NCI-H1694 (cell line): ENCODE measurements at places on chromosomes 1 and 21.

- no peak for DNase-seq
Measured at GRCh38 chr1:44553127-44553758, 121.0 kb downstream of the TMEM53 start.

GRCh38 chr21:26795866-26796329 lies 49.3 kb downstream of the ADAMTS1 start:
- DNase-seq: no peak

DNA sequence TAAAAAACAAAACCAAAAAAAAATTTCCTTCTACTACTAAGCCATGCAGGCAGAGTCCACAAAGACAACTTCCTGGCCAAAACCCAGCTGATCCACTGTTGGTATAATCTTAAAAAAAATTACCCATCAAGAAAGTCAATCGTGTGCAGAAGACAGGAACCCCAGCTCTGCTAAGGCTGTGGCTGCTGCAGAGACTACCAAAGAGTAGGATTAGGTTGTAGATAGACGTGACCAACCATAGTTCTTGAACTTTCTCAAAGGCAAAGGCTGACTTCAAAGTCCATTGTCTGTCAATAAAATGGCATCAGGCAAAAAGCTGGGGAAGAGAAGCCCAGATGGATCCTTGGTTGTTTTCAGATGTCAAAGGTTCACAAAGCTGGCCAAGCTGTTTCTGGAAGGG lies 3.4 kb downstream of the PSMB4 start:
- no peak for DNase-seq

DNA sequence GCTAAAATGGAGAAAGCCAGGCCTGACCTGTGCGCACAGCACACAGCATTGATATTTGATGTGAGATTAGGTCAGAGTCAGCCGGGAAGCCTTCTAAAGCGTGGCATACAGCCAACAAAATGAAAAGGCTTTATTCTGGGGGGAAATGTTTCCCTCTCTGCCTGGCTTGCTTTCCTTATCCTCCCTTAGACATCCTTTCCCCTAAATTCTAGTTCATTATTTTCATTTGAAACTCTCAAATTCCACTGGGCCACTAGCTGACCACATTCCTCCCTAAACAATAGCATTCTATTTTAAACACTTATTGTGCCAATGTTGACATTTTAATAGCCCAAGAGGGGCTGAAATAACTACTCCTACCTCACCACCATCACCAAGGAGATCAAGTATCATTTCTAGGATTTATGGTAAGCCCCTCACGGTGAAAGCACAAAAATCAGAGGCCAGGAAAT lies 49.4 kb downstream of the LEPR start:
- no peak for DNase-seq

- DNase-seq: no peak
Measured at GRCh38 chr21:29212446-29212845, 82.0 kb downstream of the MAP3K7CL start.

- no peak for DNase-seq
Measured at GRCh38 chr1:2046174-2046917, 3.9 kb upstream of the PRKCZ start.

GRCh38 chr1:66493731-66494130 lies 40.2 kb upstream of the SGIP1 start:
- DNase-seq: no peak

DNA sequence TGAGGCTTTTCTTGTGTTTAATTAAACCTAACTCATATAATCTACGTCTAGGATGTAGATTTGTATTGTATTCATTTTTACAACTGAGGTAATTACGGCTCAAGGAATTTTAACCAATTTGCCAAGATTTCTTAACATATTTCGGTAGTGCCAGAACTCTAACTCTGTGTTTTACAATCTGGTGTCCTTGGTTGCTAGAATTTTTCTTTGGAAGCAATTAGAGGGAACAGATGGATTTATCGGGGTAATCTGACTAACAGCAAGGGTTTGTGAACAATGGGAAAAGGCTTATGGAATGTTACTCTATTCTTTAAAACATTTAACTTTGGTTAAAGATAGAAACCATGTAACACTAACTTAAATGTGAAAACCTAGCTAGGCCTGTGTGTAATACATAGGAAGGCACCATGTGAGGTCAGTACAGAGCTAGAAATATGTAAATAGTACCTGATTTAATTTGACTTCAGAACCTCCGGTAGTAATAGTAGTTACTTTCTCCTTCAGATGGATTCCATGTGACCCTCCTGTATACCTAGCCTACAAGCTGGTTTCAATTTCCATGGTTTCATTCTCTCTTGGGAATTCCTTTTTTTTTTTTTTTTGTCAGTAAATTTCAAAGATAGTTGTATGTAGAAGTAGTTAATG lies 1.2 kb downstream of the MTF2 start:
- peak; percentile 56 for DNase-seq

DNA sequence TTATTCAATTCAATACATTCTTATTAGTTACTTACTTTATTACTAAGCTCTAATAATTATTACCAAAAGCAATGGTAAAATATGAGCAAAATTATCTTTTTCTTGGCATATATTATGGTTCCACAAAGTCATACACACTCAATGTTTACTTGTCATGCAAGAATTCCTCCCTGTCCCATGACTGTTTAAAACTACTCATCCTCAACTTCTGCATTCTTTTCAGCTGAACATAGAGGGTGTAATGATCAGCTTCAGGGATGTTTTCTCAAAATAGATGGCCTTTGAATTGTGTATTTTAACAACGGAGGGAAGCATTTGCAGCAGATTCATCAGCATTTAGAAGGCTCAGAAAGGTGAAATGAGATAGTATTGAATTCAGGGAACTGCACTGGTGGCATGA lies 499.0 kb downstream of the RWDD3 start:
- DNase-seq: no peak

DNA sequence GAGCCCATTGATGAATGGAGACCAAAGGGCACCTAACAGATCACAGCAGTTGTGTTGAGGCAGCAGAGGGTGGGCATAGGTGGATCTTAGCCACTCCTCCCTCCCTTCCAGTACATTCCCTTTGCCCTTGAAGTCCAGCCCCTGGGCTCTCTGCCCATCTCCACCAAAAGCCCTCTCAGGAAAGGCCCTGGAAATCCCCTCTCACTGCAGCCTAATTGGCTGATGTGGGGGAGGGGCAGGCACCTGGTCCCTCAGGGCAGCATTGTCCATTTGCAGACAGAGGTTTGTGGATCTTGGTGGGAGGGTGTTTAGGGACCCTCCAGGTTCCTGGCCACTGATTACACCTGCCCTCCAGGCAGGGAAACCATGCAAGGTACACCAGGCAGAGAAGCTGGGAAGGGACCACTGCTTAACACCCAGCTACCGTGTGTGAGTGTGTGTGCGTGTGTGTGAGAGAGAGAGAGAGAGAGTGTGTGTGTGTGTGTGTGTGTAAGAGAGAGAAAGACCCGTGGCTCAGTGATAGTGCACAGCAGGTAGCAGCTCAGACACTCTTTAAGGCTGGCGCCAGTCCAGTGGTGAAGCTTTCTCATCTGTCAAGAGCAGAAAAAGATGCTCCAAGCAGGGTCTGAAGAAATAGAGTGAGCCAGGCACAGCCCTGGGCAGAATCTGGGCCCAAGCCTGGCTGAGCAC lies 71.1 kb downstream of the MATN1 start:
- DNase-seq: no peak

- no peak for DNase-seq
Measured at GRCh38 chr1:243474136-243474881, 218.5 kb downstream of the SDCCAG8 start.

- no peak for DNase-seq
Measured at GRCh38 chr1:224879162-224879803, 50.2 kb upstream of the DNAH14 start.

- DNase-seq: no peak
Measured at GRCh38 chr1:25485536-25486411, 55.1 kb downstream of the MACO1 start.

DNA sequence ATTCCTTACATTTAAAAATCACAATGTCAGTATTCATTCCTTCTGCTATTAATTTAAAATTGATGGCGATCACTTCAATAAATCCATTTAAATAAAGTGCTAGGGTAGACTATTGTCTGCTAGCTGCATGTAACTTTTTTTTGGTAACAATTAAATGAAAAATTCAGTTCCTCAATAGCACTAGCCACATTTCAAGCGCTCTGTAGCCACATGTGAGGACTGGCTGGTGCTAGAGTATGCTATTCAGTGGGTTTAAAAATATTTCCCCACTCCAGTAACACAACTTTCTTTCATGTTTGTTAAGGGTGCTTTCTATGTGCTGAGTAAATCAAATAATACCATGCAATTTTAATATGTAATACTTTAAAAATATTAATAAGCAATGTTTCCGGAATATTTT lies 108.2 kb downstream of the LTN1 start:
- no peak for DNase-seq

DNA sequence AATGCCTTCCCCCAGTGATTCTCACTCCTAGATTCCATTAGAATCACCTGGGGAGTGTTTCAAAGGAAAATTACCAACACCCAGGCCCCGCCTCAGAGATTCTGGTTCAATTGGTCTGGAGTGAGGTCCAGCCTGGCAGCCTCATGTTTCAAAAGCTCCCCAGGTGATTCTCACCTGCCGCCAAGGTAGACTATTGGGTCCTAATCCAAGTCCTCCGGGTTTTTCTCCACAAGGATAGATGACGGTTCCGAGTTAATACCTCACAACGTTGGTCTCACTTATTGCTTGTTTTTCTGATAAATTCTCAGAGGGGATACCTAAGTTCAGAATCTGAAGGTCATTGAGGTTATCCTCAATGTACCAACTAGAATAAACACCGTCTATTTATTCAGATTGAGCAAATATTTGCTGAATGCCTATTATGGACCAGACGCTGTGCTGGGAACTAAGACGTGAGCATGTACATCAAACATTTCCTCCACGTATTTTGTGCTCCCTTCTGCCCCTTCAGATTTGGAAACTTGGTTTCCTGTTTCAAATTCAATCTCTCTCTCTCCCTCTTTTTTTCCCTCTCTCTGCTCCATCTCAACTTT lies 97.5 kb downstream of the SEC16B start:
- no peak for DNase-seq

DNA sequence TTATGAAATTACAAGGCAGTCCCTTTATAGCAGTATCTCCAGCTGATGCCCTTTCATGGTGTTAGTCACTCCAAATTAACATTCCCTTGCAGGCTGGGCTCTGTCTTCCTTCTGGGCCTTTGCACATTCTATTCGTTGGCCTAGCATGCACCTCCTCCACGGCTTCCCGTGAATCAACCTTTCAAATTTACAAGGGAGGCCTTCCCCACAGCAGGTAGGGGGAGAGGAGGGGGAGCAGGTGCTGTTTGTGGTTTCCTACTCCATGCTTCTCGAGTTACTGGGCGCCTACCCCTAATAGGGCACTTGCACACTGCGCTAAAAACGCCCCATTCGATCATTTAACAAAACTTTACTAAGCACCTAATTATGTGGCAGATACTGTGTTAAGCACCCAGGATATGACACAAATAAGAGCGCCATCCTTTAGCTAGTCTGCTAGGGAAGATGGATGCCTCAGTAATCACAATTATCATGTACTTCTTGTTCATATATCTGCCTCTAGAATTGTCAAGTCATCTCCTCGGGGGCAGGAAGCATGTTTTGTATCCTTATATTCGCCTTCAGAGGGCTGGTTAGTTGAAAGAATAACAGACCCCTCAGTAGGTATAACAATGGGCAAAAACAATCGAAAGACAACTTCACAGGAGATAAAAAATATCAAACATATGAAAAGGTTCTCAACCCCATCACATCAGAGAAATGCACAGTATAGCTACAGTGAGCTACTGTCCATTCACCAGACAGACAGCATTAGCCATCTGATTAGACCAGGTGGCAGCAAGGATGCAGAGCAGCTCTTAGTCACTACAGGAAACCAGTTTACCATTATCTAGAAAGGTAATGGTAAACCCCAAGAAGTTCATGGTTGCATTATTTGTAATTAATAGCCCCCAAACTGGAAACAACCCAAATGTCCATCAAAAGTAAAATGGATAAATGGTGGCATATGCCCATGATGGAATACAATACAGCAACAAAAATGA lies 1.7 kb upstream of the ADAR start:
- no peak for DNase-seq

GRCh38 chr1:185990565-185990964 lies 256.4 kb downstream of the HMCN1 start:
- no peak for DNase-seq

DNA sequence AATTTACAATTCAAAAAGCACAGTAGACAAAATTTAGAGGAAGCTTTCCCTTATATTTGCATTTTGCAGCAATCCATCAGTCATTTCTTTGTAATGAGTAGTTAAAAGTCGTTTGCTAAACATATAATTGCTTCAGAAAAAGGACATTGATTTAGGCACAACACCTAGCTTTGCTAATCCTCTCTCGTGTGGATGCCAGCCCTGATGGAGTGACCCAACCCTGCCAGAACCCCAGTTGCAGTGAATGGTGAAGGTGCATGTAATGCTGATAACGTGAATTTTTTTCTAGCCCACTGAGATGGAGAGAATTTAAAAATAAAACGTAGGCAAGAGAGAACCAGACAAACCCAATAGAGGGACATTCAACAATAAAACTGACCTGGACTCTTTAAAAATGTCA lies 263.4 kb downstream of the GRIK1 start:
- no peak for DNase-seq

- DNase-seq: no peak
Measured at GRCh38 chr1:231534703-231535159, 6.3 kb downstream of the TSNAX start.

- DNase-seq: no peak
Measured at GRCh38 chr1:174931214-174931613, 68.5 kb upstream of the CACYBP start.

DNA sequence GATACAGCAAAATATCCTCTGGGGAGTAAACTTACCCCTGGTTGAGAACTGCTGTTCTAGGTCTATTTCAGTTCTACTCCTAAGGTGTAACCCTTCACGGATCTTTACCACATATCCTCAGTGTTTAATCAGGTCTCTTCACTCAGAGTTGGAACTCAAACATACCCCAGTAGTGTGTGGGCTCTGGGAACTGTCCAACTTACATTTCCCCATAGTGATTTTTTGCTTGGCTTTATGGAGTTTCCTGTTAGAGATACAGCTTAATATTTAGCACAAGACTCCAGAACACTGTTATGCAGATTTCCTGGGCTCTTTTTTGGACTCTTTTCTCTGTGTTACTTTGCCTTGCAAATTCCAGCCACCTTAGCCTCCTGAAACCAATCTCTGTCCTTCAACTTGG lies 26.7 kb upstream of the LIN9 start:
- no peak for DNase-seq

GRCh38 chr1:223045164-223045957 lies 97.7 kb downstream of the TLR5 start:
- no peak for DNase-seq

DNA sequence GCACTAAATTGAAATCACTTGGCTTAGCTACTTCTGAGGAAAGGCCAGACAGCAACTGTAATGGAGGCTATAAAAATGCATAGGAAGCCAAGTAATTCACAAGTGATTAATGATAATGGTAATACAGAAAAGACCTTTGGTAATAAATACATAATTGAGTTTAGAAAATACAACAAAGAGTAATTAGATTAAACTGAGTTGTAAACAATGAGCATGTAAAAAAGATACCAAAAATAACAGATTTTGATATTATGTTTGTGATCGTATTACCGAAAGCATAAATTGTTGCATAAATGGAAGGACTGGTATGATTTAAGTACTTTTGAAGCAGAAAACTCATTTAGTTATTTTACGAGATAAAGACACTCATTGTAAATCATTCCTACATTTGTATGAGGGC lies 556.7 kb upstream of the TMPRSS15 start:
- DNase-seq: no peak

GRCh38 chr1:89484092-89485038 lies 40.3 kb upstream of the LRRC8B start:
- no peak for DNase-seq

GRCh38 chr1:39378377-39378776 lies 113.1 kb upstream of the BMP8A start:
- no peak for DNase-seq
